Activated naive CD4-positive, alpha-beta T cell treated with anti-CD3 and anti-CD28 coated beads, Interleukin-2, amount 50 U/mL, for 72 hours (primary cell): ENCODE measurements at places on chromosomes 6 and 20. TPM values are rescaled to one million over a fixed set of nuclear protein-coding genes. Genes with fewer than 3 reads are reported as not detected.

The SPATA2 gene
- total RNA-seq: 7.2 TPM

The GABRR1 gene
- total RNA-seq: not detected

The GSTA2 gene
- total RNA-seq: not detected

The OTOR gene
- not detected for total RNA-seq

The NNAT gene
- total RNA-seq: 0.93 TPM

The SIRT5 gene
- 15.3 TPM for total RNA-seq
